ENCODE measurements at places on chromosomes 1 and 21.
A peak's percentile ranks its signal among the peaks of the same experiment; 100 is the strongest.

DNA sequence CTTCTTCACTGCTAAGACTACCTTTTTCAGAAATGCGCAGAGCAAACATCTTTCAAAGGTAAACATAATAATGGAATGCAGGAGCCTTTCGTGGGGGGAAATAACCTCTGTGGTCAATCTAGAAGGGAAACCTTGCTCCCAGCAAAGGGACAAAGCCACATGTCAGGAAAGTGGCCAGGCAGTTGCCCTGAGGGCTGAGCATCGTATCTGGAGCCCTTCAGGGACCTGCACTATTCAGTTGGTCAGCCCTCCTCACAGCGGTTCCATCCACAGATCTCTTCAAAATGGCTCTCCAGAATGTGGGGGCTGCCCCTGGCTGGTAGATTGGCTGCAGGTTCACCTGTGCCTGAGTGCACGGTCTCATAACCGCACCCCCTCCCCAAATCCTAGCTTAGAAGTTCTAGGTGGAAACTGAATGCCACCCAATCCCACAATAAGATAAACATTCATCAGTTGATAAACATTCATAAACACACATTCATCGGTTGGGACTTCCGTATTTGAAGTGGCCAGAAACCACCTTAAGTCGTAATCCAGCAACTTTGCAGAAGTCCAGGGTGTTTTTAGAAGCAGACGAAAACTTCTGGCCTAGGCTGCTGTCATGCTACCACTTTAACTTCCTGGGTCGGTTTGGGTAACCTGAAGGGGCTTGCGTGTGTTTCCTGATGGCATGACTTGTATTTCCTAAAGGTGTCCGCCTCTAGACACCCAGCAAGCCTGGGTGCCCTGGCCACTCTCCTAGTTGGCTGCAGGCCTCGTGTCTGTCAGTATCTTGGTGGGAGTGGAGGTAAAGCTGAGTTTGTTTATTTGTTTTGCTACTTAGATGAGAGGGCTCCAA, 50.5 kb downstream of the RASSF5 start:
- no peak for DNase-seq

GRCh38 chr1:157101149-157101548, 1.5 kb upstream of the ETV3L start:
- DNase-seq, result no peak

DNA sequence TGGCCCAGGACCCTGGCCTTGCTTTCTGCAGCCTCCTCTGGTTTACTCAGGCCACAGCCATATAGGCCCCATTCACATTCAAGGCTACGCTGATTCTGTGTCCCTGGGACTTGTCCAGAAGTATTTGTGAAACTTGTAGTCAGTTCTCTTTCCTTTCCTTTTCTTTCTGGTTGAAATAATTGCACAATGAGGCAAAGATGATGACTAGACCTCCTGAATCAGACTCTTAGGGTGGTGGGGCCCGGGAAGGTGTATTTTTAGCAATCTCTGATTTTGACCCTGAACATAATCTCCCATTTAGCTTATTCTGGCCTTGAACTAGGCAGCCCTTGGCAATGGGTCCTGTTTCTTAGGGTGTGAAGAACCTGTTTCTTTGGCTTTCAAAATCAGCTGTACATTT, 39.9 kb downstream of the STUM start:
- DNase-seq, result no peak

- DNase-seq, result no peak
Measured at GRCh38 chr1:151145304-151146071, 943 bp downstream of the SEMA6C start.

DNA sequence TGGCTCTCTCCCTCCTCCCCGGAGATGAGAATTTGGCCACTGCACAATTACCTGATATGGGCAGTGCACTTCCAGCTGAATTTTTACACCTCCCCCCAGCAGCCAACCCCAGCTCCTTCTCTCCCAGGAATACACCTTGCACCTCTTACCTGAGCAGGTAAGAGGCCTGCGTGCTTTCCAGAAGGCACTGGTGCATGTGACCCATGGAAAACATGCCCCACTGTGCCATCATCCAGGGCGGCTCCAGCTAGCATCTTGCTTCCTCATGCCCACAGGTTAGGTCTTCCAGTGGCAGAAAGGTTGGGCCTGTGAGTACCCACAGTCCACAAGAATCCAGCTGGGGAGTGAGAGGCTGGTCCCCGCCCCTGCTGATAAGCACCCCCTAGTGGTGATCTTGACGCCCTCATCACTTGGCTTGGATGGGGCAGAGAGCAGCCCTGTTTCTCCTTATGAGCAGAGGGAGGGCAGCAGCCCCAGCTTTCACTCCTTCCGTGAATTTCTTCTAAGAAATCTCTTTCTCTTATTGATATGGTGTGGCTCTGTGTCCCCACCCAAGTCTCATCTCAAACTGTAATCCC, 57.8 kb downstream of the EDARADD start:
- DNase-seq, result peak; percentile 7

DNA sequence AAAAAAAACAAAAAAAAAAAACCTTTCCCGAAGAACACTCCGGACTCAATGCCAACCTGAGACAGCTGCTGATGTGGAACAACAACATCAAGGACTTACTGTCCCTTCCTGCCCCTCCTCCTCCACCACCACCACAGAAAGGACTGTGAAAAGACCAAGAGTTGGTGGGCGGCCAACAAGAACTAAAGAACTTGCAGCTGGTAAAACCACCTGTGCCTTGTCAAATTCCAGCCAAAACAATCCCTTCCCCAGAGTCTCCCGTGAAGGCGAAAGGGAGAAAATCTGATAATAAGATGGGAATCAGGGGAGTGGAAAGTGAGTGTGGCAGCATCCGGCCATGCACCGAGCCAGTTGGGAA, 88.9 kb downstream of the PROX1 start:
- DNase-seq, result no peak
